ENCODE measurements at places on chromosomes 3 and 15.

DNA sequence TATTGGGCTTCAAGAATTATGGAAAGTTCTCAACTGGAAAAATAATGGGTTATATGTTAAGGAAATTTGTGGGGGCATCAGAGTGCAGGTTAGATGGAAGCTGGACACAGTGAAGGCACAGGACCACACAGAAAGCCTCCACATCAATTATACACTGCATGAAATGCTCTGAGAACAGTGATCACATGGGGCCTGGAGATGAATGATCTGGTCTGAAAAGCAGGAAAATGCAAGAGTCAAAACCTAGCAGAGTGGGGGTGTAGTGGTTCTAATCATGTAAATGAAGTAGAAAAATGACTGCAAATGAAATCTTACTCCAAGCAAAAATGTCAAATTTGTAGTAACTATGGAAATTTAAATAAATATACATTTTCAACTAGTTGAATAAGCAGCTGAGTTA lies 123.6 kb downstream of the TUSC7 start:
- DNase-seq: no peak

DNA sequence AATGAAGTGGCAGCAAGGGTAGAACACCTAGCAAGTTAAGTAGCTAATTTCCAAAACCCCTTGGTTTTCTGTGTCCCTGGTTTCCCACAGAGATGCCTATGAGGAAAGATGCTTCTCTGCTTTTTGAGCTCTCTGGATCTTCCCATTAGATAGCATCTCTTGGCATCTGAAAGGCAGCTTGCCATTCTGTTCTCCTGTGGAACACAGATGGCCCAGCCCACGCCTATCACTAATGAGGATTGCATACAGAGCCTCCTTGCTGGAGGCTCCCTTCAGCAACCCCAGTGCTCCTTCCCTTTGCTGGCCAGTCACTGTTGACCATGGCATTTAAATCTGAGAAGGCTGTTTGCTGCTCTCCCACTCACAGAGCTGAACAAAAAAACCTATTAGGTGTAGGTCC lies 34.4 kb upstream of the ETV5 start:
- DNase-seq: no peak

- no peak for DNase-seq
Measured at GRCh38 chr3:137134431-137134830, 176.6 kb downstream of the IL20RB start.

- no peak for DNase-seq
Measured at GRCh38 chr3:130687327-130687726, 59.3 kb downstream of the PIK3R4 start.

- DNase-seq: no peak
Measured at GRCh38 chr3:30895329-30895728, 868 bp upstream of the GADL1 start.

- no peak for DNase-seq
Measured at GRCh38 chr3:25689226-25689625, 24.5 kb upstream of the TOP2B start.

GRCh38 chr15:87300146-87300545 lies 956.4 kb downstream of the NTRK3 start:
- no peak for DNase-seq

DNA sequence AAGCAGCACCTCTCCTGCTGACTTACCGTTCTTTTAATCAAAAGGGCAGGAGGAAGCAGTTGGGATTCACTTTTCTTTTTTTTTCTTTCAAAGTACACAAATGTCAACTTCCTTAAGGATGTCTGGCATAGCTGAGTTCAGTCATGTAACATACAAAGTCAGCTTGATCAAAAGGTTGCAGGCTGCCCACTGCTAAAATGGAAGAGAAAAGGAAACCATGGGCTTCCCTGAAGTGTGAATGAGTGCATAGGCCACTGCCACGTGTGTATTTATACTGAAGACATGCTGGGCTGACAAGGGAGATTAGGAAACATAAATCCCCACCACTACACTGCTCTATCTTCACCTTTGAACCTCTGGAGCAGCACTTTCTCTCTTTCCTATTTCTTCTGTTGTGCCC lies 312.5 kb downstream of the TIGIT start:
- no peak for DNase-seq

GRCh38 chr3:138842483-138843188 lies 7.9 kb upstream of the PIK3CB start:
- no peak for DNase-seq

DNA sequence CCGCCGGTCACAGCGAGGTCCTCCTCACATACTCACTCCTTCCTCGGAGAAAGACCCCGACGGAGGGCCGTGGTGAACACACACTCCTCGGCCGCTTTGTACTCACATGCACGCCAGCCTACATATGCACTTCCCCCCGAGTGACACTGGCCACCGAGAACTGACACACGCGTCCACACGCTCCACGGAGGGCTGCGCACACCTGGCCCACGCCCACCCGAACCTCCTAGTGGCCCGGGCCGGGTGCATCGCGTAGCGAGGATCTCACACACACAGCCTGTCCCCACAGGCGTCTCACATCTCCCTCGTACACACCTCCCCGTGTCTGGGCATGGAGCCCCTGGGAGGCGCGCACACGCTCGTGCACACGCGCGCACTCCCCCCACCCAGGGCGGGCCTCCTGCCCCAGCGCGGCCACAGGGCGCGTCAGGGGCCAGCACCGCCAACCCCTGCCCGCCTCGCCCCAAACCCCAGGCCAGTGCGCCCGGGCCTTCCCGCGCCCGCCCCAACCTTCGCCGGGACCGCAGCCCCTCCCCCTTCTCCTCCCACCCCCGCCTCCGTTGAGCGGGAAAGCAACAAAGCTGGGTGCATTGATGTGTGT lies 411 bp upstream of the C3orf70 start:
- no peak for DNase-seq

DNA sequence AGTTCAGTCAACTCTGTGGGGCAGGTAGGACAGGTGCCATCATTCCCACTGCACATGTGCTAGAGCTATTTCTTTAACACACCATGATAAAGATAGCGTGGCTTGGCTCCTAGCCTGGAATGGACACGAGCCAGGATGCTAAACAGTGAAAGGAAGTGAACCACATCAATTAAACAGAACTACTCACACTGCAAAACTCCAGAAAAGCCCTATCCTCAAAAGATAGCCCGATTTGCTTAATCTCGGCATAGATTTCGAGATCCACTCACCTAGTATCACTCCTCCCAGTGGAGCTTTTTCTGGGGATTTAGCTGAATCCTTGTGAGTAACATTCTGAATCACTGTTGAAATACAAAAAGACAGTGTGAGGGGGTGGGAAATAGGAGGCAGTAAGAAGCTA lies 118.0 kb downstream of the ABI3BP start:
- DNase-seq: no peak

- DNase-seq: no peak
Measured at GRCh38 chr15:72387741-72388140, 10.4 kb upstream of the TMEM202 start.

DNA sequence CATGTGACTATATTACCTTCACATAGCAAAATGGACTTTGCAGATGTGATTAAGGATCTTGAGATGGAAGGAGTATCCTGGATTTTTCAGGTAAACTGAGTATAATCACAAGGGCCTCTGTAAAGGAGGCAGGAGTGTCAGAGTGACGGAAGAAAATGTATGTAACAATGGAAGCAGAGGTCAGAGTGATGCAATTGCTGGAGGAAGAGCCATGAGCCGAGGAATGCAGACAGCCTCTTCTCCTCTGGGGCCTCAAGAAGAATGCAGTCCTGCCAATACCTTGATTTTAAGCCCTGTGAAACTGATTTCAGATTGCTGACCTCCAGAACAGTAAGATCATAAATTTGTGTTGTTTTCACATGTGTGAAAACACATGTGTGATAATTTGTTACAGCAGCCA lies 15.1 kb downstream of the HEMK1 start:
- DNase-seq: no peak

- DNase-seq: no peak
Measured at GRCh38 chr3:6439824-6440223, 421.1 kb upstream of the GRM7 start.

DNA sequence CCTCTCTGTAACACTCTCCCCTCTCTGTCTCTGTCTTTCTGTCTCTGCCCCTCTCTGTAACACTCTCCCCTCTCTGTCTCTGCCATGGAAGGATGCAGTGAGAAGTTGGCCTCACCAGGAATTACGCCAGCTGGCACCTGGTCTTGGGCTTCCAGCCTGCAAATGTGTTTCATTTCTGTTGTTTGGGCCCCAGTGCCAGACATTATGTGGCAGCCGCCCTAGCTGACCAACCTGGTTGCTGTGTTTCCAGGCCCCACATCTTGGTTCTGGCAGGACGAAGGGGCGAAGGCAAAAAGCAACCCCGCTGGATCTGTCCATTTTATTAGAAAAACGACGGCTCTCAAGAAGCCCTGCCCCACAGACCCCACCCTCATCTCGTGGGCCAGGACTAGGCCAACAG lies 5.2 kb upstream of the ZXDC start:
- DNase-seq: no peak

GRCh38 chr3:168467115-168467714 lies 371.5 kb upstream of the GOLIM4 start:
- DNase-seq: no peak

Measured in stimulated activated CD4-positive, alpha-beta T cell treated with anti-CD3 and anti-CD28 coated beads, Interleukin-15, amount 100 ng/mL, for 48 hours (primary cell).